ENCODE measurements at places on chromosomes 12 and 14.

DNA sequence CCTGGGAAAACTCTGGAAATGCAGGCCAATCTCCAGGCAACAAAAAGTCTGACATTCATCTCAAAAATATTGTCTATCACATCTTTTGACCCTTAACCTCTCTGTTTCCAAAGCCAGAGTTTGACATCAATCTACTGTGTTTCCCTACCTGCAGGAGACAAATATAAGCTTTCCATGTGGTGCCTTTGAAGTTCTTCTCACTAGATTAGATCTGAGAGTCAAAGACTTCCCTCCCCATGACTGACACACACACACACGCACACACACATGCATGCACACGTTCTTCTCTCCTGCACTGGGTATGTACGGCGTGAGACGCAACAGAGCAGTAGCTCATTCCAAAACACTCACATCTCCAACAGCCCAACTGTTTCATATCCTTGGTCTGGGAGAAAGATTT, 8.1 kb upstream of the ITPR2 start:
- no peak for DNase-seq

DNA sequence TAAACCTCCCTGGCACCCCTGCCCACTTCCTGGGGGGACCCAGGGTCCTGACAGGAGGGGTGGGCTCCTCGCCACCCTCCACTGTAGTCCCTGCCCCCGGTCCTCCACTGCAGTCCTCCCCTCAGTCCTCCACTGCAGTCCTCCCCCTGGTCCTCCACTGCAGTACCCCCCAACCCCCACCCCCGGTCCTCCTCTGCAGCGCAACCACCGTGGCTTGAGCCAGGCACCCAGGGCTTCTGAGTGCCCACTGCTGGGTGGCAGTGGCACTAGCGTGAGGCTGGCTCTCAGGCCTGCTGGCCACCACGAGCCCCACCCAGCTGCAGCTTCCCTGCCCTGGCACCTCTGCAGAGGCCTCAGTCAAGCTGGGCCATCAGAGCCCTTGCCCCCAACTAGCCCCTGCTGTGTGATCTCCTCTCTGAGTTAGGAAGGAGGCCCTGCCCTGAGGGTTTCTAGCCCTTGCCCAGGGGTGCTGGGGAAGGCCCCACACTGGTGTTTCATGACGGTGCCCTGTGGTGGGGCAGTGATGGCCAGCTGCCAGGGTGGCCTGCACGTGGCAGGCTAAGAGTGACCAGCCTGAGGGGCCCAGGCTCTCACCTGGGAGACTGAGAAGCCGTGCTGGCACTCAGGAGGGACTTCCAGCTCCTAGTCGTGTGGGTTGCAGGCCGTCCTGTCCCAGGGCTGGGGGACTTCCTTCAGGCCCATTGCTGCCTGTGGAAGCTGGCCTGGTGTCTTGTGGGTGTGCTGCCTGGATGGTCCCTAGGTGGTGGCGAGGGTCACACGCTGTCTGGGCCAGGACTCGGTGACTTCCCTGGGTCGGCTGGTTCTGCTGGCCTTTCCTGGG, 9.7 kb downstream of the CEP170B start:
- no peak for DNase-seq

DNA sequence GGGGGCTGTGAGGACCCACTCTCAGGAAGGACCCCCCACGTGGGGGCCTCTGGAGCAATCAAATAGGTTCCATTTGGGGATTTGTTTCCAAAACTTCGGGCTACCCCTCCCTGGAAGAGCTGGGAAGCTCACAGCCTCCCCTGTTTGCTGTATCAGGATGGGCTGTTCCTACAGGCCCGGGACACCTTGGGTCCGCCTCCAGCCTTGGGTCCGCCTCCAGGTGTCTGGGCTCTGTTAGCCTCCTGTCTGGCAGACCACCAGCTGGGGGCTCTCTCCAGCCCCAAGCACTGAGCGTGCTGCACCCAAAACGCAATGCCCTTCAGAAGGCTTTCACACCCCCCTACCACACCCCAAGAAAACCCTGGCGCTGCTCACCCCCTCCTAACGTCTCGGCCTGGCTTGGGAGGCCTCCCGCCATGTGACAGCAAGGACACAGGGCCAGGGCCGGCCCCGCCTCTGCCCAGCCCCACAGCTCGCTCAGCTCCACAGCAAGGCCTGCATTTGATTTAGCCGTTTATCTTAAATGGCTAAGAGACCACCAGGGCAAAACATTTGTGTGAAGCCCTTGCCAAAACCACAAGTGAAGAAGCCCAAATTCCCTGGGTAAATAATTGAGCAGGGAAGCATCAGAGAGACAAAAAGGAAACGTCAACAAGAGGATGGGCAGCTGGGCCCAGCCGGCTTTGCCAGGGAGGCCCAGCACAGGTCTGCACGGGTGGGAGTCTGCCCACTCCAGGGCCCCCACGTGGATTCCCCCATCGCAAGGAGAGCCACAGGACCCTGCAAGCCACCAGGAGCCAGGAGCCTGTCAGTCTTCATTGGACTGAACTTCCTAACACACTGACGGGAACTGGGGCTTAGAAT, 39.9 kb downstream of the BCL11B start:
- DNase-seq: no peak

- no peak for DNase-seq
These were observed 90.3 kb downstream of the DDHD1 start for GRCh38 chr14:53062856-53063255.

- no peak for DNase-seq
These were observed 74.2 kb downstream of the PRORP start for GRCh38 chr14:35196571-35196970.

- no peak for DNase-seq
These were observed 36.4 kb downstream of the BBS10 start for GRCh38 chr12:76311796-76312195.

- no peak for DNase-seq
These were observed 259.6 kb upstream of the ATP2B1 start for GRCh38 chr12:89968151-89968700.

DNA sequence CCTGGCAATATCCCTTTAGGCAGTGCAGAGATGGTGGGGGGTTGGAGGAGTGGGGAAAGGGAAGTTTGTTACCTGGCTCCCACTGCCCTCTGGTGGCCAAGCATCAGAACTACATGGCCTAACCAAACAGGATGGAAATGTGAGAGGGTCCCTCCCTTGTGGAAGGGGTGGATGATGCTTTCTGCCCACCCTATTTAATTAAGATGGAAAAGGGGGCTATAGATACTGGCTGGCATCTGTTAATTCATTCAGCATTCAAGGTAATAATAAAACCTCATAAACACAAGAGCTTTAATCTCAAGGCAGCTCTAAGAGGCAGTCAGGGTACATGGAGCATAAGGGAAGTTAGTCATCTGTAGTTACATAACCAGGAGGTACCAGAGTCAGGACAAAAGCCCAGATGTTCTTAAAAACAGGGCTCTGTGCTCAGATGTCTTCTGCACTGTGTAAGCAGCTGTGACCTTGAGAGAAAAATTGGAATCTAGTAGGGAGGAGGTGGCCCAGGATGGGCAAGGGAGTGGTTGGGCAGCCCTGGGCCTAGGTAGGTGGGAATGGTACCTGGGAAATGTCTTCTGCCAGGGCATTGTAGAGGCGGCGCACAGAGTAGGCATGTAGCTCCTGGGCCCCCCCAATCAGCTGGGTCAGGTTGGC, 4.6 kb downstream of the AP1G2 start:
- DNase-seq: peak; percentile 49

DNA sequence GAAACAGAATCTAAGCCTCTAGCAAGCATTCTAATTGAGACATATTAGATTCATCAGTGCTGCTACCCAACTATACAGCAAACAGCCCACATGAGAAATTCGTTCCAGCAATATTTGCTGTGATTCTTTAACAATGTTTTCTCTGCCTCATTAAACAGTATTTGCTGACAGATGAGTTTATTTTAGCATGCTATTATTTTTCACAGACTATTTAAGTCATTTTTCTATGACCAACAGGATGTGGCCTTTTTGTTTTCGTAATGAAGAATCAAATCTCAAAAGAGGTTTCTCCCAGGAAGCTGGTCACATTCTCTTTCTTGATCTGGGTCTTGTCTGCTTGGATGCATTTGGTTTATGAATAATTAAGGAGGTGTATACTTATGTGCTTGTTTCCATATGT, 23.2 kb upstream of the SERPINA12 start:
- DNase-seq: no peak

GRCh38 chr12:109542014-109542413, 31.3 kb downstream of the MMAB start:
- no peak for DNase-seq

DNA sequence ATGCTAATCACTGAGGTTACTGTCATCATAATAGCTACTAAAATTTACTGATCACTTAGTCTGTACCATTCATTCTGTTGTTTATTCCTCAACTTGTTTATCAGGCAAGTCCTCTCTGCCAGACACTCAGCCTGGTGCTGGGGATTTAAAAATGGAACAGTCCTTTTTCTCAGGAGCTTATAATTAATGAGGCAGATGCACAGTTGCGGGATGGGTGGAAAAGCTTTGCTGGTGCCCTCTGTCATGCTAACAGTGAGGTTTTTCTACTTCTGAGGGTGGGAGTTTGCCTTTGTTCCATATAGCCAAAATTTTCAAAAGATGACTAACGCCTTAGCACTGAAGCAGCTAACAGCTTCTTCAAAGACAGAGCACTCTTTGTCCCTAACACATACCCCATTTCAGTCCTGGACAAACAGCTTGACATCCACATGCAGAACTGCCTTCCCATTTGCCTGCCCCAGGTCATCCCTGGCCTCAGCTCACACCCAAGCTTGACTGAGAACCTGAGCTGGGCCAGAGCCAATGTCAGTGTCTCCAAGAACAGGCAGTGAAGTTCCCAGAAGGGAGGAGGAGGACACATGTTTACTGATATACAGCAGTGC, 30.8 kb upstream of the HSPB8 start:
- no peak for DNase-seq

- no peak for DNase-seq
These were observed 28.1 kb downstream of the ZFYVE21 start for GRCh38 chr14:103743691-103744090.

DNA sequence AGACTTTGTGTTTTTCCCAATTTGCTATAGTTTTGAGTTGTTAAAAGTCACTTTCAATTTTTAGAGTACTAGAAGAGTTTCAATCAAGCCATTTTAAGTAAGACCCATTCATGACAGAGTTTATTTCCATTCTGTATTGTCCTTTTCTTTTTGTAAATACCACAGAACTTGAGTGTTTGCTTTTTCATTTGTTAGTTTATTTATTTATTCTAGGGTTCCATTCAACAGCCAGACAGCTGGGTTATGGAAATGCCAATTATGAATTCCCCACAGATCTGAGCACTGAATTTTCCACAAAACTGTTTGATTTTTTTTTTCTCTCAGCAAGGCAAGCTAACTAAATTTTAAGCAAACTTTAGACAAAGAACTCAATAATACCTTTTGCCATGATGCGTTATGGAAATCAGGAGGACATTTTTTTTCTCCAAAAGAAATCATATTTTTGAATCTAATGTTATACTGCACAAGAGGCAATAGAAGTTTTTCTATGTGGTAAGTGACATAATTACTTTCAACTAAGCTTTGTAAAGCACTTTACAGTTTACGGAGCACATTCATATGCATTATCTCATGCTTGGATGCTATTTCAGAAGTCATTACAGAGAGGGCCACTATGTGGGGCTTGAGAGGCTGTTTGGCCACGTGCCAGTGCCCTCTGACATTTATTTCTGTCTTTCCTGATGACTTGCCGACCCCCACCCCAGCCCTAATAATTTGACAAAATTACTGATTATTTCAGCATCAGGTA, 181.5 kb downstream of the VRK1 start:
- DNase-seq: no peak

GRCh38 chr12:10740182-10740581, 17.1 kb upstream of the YBX3 start:
- no peak for DNase-seq

- DNase-seq: no peak
These were observed 31.4 kb upstream of the ETV6 start for GRCh38 chr12:11618046-11618445.

DNA sequence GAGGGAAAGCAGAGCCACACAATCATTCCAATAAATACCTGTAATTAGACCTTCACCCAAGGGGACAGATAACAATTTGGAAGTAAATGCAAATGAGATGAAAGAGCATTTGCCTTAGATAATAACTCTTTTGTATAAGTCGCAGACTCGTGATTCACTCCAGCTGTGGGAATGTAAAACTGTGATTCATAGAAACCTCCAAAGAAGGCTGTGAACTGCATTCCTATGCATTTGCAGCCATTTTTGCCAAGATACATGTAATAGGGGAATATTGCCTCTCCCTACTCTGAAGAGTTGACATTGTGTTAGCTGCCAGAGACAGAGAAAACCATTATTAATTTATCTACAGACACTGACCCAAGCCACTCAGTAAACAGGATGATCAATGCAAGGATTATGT, 181.9 kb upstream of the ARHGAP5 start:
- no peak for DNase-seq

DNA sequence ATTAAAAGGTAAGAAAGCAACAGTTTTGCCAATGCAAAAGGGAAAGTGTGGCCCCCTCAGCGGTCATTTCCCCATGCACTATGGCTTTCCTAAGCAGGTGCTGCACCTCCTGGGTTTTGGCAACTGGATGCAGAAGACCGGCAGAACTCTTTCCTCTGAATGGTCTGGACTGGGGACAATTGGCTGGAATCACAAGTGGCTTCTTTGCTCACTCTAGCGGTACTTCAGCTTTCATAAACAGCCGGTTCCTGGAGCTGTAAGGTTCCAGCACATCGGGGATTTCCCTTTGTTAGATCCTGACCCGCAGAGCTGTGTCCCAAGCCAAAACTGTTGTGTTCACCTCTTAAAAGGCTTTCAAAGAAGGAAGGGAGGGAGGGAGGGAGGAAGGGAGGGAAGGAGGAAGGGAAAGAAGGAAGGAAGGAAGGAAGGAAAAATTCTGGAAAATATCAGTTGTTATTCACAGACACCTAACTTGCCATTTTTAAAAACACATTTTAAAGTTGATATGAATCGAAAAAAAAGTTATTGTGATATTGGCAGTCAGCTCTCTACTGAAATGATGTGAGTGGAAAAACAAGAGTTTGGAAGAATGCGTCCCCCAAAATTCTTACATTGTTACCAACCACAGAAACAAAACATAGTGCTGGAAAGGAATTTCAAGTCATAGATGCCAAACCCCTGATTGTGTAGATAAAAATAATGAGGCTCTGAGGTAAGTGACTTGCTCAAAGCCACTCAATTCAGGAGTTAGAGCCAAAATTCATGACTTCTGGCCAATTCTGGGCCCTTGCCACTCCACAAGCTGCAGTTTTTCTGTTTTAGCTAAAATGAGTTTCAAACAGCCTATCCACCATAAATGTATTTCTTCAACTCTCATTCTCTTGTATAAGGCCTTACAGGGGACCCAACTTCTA, 220.6 kb upstream of the HMGA2 start:
- DNase-seq: no peak

Measured in activated CD4-positive, alpha-beta T cell treated with anti-CD3 and anti-CD28 coated beads for 24 hours (primary cell).